Activated T-helper 1 cell treated with anti-CD3 and anti-CD28 coated beads, Interleukin-12 subunit alpha, Interleukin-12 subunit beta, Interleukin-2, Interleukin-4 antibody, amounts not matched to agents 30 ng/mL and 10 ng/mL and 1 ng/mL, durations not matched to agents 14 hours and 24 hours and 36 hours (primary cell): ENCODE measurements at places on chromosomes 16 and 17.

GRCh38 chr17:2468270-2468669, 43.4 kb downstream of the METTL16 start:
- no peak for DNase-seq

GRCh38 chr17:2949469-2950044, 113.8 kb downstream of the OR1D5 start:
- no peak for DNase-seq

- DNase-seq = no peak
Observed at GRCh38 chr16:87616556-87616955, 14.2 kb downstream of the JPH3 start.

DNA sequence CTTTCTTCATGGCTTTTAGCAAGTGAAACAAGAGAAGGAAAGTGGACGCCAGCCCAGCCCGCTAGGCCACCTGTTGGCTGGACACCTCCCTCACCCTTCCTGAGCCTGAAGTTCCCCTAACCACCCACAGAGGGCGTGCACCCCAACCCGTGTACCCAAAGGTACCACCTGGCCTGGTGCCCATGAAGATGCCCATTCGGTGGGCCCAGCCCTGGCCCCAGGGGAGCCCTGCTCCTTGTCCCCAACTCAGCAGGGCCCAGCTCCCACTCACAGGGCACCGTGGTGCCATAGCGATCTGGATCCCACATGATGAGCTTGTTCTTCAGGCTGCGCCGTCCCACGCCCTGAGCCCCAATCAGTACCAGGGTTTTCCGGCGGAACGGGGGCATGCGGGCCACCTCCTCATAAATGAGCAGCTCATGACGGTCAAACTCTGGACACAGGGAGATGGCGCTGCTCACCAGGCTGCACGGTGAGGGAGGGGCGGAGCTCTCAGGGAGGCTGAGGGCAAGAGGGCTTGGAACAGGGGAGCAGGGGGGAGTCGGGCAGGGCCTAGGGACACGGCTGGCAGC, 26.8 kb downstream of the MPP2 start:
- peak; percentile 24 for DNase-seq

- DNase-seq = no peak
Observed at GRCh38 chr17:32274643-32275042, 9.0 kb downstream of the RHBDL3 start.

- DNase-seq = no peak
Observed at GRCh38 chr16:66309-67182, 5.9 kb downstream of the RHBDF1 start.

DNA sequence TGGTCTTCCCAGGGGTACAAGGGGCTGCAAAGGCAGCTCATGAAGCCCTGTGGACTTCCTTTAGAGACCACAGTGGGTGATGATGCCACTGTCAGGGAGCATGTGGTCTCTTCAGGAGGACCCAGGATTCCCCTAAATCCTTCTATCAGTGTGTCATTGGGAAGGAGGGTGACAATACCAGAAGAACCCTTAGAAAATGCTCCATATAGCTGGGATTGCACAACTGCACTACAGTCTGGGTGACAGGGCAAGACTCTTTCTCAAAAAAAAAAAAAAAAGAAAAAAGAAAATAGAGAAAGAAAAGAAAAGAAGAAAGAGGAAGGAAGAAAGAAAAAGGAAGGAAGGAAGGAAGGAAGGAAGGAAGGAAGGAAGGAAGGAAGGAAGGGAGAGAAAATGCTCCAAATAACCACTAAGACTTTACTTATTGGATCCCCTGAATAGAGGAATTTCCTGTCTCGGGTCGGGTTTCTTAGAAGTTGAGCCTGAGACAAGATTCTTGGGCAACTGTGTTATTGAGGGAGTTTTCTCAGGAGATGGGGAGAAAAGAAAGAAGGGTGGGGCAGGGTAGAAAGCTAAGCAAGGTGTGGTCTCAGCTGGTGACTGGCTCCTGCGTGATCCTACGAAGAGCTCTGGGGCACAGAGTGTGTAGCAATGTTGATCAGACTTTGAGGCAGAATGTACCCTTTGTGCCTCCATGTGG, 83.1 kb upstream of the DNAH9 start:
- DNase-seq = no peak

GRCh38 chr17:7379134-7379533, 1.8 kb upstream of the TNK1 start:
- DNase-seq = no peak

- no peak for DNase-seq
Observed at GRCh38 chr17:17361867-17362539, 58.8 kb downstream of the NT5M start.

- DNase-seq = no peak
Observed at GRCh38 chr17:63022567-63022966, 56.5 kb downstream of the TANC2 start.

DNA sequence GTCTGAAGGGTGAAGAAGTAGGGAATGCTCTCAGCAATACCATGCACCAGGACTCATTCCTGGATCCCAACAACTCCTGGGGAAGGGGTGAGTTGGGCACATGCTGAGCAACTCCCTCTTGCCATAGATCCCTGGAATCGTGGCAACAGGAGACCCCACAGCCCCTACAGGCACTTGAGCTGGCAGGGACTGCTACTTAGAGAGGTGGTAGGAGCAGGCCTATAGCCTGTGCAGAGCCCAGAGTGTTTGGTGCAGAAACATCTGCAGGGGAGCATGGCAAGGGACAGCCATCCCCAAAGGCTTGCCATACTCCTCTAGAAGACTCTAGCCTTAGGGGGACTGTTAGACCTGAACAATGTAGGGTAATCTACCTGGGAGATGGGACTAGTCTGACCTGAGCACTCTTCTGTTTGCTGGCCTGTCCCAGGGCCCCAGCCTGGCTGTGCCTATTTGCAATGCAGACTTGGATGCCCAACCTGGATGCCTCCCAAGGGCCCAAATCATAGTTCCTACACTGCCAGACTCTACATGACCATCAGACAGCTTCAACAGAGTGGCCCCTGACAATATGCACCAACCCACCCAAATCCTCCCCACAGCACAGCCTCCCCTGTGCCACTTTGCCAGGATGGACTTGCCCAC, 568.6 kb upstream of the KIF2B start:
- DNase-seq = no peak

- no peak for DNase-seq
Observed at GRCh38 chr16:67425580-67425979, 5.3 kb upstream of the HSD11B2 start.

DNA sequence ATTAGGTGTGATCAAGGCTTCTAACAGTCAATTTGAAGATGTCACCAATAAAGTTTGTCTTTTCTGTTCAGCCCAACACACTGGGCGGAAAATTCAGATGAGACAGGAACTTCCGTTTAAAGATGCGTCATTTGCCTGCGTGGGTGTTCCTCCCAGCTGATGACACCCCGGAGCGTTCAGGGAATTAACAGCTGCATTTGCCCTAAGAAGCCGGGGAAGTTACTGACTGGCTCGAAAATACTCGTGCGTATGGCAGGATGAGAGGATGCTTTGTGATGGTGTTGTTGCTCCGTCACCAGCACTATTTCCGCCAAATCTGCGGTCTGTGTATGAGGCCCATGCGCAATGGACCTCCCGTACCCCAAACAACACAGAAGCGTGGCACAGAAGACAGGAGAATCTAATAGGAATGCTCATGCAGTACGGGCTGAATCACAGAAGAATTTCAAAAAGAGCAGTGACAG, 11.9 kb upstream of the PVALEF start:
- DNase-seq = no peak

- peak; percentile 59 for DNase-seq
Observed at GRCh38 chr17:57955183-57955931, at the start of gene CUEDC1. Gene CUEDC1 (minus strand): TSS chr17:57955412. CDS start chr17:57885564, 69,848 bp downstream.

GRCh38 chr16:89184933-89185794, 13.6 kb downstream of the CDH15 start:
- no peak for DNase-seq

DNA sequence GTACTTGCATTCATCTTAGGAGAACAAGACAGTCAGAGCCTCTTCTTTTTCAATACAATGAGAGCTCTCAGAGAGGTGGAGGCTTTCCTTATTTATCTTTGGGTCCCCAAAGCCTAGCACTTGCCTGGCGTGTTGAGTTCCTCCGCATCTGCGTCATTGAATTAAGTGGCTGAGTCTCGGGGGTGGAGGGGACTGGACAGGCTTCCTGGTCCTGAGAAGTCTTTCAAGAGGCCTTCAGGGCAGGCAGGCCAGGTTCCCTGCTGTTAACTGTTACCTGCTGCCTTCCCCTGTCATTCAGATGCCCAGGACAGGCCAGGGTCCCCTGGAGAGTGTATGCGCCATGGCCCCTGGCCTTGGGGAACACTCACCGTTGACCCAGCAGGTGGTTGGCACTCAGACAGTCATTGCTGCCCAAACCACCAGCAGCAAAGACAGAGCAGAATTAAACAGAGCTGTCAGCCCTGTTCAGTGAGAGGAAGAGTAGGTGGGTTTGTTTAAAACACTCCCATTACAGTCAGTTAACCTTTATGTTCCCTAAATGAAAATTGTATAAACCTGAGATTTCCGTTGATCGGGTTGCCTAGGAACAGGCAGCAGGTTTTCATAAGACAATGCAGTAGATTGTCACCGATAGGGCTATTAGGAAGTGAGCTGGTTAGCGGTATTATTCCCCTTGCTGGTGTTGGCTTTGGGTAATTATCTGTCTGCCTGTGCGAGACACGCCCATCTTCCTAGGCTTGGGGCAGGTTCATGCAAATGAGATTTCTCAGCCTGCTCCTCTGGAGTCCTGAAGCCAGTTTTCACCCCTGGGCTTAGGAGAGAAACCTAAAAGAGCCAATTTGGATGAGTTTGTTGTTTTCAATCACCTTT, 132.7 kb downstream of the CCDC182 start:
- no peak for DNase-seq

- no peak for DNase-seq
Observed at GRCh38 chr17:27538156-27538955, 82.1 kb downstream of the KSR1 start.

DNA sequence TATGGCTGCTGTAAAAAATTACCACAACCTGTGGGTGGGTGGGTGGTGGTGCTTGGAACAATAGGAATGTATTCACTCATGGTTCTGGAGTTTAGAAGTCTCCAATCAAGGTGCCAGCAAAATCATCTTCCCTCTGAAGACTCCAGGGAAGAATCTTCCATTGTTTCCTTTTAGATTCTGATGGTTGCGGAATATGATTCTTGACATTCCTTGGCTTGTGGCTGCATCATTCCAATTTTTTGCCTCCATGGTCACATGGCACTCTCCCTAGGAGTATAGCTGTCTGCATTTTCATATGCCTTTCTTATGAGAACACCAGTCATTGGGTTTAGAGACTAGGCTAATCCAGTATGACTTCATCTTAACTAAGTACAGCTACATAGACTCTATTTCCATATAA, 401.0 kb downstream of the HS3ST3B1 start:
- no peak for DNase-seq

GRCh38 chr16:10693889-10694288, 841 bp downstream of the TEKT5 start:
- no peak for DNase-seq

DNA sequence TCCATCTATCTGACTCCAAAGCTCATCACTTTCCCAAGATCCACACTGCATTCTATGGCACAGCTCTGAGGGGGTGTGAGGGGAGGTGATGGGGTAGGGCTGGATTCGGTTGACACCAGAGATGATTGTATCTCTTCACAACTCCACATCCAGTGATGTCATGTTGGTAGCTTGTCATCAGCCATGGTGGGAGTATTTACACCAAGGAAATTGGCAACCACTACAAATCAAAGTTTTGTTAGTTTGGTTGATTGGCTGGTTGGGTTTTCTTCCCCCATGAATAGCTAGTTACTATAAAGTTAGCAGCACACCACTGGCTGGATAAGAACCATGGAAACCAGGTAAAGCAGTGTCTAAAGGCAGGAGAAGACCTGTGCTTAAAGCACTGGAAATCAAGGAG, 15.0 kb downstream of the SLC46A1 start:
- no peak for DNase-seq

- DNase-seq = no peak
Observed at GRCh38 chr17:560432-560873, 154.2 kb downstream of the VPS53 start.

GRCh38 chr16:51757124-51757470, 606.0 kb upstream of the SALL1 start:
- no peak for DNase-seq

GRCh38 chr16:14284930-14285512, 213.9 kb downstream of the MRTFB start:
- DNase-seq = no peak

GRCh38 chr17:628089-628941, 86.3 kb downstream of the VPS53 start:
- DNase-seq = no peak

GRCh38 chr16:23784811-23785447, 30.1 kb downstream of the CHP2 start:
- DNase-seq = no peak

- peak; percentile 62 for DNase-seq
Observed at GRCh38 chr16:83956336-83957289, 3.6 kb downstream of the OSGIN1 start.

- peak; percentile 14 for DNase-seq
Observed at GRCh38 chr16:85104821-85105391, 7.4 kb downstream of the CIBAR2 start.

DNA sequence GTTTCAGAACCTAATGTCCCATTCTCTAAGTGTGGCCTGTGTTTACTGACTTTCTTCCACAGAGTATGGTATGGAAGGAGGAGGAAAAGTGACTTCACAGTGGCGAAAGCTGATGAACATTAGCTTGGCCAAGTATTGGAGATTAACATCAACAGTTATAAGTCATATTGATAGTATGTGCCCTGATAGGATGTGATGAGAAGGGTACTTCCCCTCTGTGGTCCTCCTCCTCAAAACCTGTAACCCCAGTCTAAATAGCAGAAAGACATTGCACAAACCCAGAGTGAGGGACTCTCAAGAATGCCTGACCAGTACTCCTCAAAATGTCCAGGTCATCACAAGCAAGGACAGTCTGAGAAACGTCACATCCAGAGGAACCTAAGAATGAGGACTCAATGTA, 73.1 kb downstream of the CLEC16A start:
- no peak for DNase-seq
